Foreskin melanocyte (primary cell): ENCODE measurements at places on chromosomes 2 and 18.

DNA sequence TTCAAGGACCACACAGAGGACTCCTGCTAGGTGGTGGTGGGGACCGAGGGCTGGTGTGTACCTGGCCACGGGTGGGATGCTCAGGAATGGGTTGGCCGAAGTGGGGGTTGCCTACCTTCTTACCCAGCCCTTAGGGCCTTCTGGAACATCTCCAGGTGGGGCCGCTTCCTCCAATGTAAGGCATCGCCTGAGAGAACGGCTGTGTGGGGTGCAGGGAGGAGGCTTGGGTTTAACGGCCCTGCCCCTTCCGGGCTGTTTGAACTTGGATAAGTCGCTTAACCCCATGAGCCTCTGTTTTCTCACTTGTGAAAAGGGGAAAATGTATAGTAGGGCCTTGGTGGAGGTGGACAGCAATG is 35.0 kb downstream of the EMILIN2 start:
- no peak for DNase-seq

GRCh38 chr2:134183679-134184078 is 70.2 kb upstream of the MGAT5 start:
- DNase-seq = no peak

- no peak for DNase-seq
These were observed 55.9 kb downstream of the LDAH start for GRCh38 chr2:20766798-20767644.

GRCh38 chr2:190599073-190599472 is 49.8 kb upstream of the NAB1 start:
- DNase-seq = no peak

DNA sequence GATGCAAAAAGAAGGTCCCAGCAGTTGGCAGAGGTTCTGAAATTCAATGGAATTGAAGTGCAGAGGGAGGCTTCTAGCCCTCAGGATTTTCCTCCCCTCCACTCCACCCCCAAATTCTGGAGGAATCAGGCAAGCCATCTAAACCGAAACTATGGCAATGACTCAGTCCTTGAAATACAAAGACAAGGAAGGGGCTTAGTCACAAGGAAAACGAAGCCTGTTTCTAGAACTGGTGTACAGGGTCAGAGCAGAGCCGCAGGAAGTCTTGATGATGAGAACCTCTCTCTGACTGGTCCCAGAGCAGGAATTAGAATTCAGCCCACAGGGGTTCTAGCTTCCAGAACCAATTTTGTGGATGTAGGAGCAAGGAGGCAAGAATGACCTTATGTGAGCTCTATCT is 111.7 kb upstream of the SCN1A start:
- DNase-seq = peak; percentile 18

- DNase-seq = no peak
These were observed 444.4 kb upstream of the HNRNPA3 start for GRCh38 chr2:176768185-176768584.

- DNase-seq = no peak
These were observed 160.2 kb downstream of the FBXO15 start for GRCh38 chr18:73987247-73987980.

- no peak for DNase-seq
These were observed 123.5 kb downstream of the ATAD2B start for GRCh38 chr2:23803264-23803964.

GRCh38 chr18:25825056-25825455 is 265.4 kb downstream of the SS18 start:
- no peak for DNase-seq

GRCh38 chr2:51120754-51121280 is 88.9 kb upstream of the NRXN1 start:
- no peak for DNase-seq

GRCh38 chr2:24337890-24338289 is 22.4 kb downstream of the ITSN2 start:
- no peak for DNase-seq

DNA sequence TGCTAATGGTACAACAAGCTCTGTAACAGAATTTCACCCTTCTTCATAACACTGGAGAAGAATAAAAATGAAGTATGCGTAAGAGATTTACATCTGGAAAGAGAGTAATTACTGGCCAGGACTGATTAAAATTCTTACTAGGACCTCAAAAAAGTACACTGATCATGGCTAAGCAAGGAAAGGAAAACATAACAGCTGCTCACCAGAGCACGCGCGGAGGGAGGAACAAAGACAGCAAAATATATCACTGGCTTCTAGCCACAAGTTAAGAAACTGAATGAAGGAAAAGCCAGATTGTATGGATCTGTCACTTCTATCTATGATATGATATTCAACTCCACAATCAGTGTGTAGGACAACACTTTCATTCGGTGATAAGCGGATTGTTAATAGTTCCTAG is 15.6 kb upstream of the CYTIP start:
- DNase-seq = no peak

GRCh38 chr2:317501-318424 is 29.9 kb upstream of the ALKAL2 start:
- peak; percentile 2 for DNase-seq

DNA sequence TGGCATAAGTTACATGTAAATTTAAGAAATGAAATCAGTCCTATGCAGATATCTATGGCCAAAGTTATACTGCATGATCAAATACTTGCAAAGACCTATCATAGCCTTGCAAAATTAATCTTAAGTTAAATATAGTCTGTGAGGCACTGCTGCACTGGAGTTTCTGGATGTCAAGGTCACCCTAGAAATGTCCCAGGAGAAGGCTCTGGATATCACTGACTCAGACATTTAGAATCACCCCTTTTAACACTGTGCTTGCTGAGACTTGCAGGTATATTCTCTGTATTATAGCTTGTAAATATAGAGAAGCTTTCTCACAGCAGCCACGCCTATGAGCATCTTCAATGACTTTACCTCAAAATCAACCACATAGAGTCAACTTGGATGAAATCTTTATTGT is 51.5 kb downstream of the ETAA1 start:
- DNase-seq = no peak

DNA sequence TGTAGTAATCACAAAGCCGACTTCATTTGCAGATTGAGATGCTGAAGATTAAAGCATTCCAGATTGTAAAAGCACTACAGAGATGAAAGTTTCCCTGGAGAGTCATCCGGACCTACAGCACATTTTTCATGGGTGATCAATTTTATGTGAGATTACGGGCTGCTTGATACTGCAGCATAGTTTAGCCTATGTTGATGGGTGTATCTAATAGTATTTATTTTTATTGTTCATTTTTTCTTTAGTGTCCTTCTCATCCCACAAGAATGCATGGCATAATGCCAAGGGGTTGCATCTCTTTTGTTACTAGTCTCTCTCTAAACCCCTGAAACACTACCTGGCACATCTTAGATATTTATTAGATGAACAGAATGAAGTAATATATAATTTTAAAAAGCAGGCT is 240.4 kb downstream of the MBD2 start:
- DNase-seq = no peak

GRCh38 chr2:119546447-119546767 is 2.2 kb downstream of the CFAP221 start:
- no peak for DNase-seq

GRCh38 chr2:37612382-37612781 is 59.1 kb downstream of the CDC42EP3 start:
- no peak for DNase-seq

DNA sequence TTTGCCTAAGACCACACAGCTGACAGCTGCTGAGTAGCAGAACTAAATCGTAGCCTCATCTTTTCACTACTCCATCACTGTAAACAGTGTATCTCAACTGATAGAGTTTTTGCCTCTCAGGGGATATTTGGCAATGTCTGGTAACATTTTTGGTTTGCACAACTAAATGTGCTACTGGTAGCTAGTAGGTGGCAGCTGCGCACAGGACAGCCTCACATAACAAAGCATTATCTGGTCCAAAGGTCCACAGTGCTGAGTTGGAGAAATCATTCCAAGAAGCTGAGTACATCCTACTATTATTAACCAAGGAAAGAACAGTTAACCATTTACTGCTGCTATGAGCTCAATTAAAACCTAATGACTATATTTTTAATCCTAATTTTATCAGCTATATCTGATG is 6.1 kb upstream of the CCDC102B start:
- no peak for DNase-seq

GRCh38 chr2:233244818-233245217 is 6.7 kb upstream of the ATG16L1 start:
- no peak for DNase-seq

DNA sequence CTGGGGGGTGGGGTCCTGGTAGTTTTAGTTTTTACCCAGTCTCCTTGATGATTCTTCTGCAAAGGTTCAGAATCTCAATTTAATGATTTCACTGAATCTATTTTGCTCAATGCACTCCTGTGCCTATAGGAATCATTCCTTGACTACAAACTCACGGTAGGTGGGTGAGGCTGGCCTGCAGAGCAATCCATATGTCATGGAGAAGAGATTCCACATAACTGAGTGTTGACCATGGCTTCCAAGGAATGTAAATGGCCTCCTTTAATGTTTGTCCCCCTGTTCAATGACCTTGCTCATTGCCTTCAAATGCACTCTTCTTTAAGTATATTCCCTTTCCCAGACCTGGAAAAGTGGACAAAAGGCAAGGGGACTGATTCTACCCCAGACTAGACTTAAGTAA is 12.5 kb downstream of the FAP start:
- no peak for DNase-seq

DNA sequence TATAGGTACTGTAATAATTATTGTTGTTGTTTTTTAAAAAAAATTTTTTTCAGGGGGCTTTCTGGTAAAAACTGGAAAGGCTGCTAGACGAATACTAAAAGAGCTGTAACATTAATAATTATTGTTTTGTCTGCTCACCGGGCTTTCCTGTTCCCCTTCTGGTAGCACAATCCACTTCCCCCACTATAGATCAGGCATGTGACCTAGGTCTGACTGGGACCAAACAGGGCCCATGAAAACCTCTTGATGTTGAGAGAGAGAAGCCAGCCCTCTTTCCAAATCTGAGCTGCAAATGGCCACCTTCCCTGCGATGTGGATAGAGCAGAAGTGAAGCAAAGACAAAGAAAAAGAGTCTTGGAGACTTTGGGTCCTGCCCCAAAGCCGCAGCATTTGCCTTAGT is 23.4 kb downstream of the SH2D6 start:
- DNase-seq = no peak

DNA sequence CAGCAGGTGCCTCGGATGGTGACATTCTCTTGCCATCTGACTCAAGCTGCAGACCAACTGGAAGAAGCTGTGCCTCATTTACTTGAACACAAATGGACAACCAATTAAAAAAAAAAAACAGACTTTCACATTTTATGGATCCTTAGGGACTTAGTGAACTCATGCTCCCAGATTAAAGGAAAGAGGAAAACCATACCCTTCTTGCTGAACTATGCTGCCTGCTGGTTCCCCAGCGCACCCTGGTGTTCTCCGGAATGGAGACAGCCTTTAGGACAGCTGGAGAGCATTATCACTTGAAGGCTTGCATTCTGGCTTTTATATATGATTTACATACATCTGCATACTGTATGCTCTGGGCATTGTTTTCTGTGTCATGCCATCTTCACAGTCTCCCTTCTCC is 370.7 kb downstream of the SLC4A3 start:
- no peak for DNase-seq

GRCh38 chr18:6950641-6951040 is 167.0 kb downstream of the LAMA1 start:
- DNase-seq = no peak

DNA sequence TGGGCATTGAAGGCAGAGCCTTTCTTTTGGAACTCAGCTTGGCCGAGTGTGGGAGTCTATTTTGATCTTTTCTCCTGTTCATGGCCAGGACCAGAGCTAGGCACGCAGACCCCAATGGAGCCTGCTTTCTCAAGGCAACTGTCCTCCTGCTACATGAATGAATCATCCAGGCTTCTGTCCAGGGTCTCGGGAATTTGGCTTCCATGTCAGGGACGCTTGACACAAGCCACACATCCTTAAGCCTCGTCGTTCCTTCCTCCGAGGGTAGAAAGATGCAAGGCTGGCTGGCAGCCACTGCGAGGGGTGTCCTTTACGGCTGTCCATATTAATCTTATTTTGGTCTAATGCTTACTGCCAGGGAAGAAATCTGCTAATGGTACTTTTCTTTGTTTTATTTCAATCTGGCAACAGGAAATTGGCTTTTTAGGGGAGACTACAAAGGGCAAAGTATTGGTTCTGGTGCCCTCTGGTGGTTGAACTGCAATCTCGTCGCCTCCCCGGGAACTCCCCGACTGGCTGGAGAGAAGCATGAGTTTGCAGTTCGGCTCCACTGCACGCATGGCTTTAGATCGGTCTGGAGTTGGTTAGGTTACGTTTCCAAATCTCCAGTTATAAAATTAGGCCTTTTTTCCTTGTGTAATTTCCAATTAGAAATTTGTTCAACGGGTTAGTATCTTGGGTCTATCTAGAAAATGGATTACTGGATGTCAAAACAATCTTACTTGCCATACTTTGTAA is 135.2 kb downstream of the ALPK2 start:
- peak; percentile 61 for DNase-seq

GRCh38 chr2:138948070-138948539 is 167.9 kb upstream of the NXPH2 start:
- peak; percentile 78 for DNase-seq

- DNase-seq = no peak
These were observed 594.3 kb upstream of the NETO1 start for GRCh38 chr18:73462092-73462491.

GRCh38 chr18:44742718-44743311 is 62.1 kb downstream of the SETBP1 start:
- no peak for DNase-seq

DNA sequence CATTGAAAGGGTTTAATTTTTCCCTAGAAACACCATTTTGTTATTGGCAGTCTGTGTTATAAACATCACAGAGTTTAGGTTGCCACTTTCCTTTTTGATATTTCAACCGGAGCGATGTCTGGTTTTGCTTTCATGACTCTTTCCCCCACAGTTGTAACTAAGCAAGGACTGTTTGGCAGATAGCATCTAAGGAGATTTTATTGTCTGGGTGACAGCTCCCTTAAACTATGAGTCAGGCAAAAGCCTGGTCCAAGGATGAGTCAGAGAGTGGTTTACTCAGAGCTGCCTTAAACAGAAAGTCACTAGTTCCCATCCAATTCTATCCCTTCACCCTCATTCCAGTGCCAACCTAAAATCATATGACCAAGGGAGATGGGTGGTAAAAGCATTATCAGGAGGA is 341.6 kb upstream of the VWC2L start:
- peak; percentile 79 for DNase-seq

- no peak for DNase-seq
These were observed 140.3 kb upstream of the DDX18 start for GRCh38 chr2:117674172-117674571.

DNA sequence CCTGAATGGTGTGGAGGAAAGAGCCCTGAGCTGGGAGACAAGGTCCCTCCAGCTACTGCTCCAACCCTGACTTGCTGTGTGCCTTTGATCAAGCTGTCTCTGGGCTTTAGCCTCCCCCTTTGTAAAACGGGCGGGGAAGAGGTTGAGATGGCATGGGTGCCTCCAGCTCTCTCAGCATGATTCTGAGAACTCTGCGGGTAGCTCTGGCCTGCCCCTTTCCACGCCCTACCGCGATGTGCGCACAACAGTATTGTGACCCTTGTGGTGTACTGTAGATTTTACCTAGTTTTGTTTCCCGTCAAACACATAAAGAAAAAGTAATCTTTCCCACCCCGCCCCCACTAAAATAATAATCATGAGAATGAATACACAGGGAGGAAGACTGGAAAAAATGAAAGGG is 5.3 kb downstream of the CD8A start:
- DNase-seq = no peak

GRCh38 chr18:78813936-78814710 is 165.5 kb upstream of the SALL3 start:
- DNase-seq = no peak
